Fibroblast of skin of right quadriceps (primary cell): ENCODE measurements at places on chromosomes 3 and 15.

- no peak for DNase-seq
Measured at GRCh38 chr3:191912616-191913204, 451.7 kb downstream of the PYDC2 start.

DNA sequence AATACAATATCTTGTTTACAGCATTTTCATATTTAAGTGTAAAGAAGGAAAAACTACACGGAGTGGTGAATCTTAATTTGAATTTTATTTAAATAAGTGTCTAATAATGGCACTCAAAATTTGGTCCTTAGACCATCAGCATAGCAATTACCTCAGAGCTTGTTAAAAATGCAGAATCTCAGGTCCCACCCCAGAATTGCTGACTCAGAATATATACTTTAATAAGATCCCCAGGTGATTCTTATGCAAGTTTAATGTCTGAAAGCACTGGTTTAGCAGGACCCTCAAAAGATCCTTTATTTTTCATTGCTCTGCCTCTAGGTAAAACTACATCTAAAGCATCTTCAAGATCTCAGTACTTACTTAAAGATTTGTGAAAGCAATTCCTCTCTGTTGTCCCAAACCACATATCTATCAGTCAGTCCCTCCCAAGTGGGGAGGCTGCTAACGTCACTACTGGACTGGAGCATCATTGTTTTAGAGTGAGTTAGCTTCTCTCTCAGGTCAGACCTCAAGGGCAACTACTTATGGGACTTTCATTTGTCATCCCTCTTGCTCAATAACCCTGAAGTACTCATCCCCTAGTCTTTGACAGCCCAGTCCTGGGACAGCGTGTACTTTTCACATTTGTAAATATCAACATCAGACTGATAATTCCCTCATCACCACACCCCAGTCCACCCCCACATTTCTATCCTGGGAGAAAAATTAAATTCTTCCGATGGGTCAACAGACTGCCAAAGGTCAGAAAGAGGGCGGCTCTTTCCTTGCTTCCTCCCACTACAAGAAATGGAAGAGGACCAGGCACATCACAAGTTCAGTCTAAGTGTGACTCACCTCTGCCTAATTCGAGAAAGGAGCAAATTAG, 76.7 kb downstream of the CBLB start:
- peak; percentile 90 for DNase-seq

DNA sequence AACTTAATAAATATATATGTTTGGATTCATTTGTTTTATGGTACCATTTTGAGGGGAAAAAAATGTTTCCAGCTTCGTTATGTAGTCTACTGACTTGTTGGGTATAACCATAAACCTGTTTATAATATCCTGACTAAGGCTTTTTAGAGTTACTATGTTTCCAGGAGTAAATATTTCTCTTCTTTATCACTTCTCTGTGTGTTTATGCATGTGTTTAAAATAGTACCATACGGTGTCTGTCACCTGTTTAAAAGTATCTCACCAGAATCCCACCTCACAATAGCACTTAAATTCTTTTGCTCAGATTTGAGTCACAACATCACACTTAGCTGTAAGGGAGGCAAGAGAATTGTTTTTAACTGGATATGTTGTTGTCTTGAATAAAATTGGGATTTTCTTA, 15.1 kb downstream of the LACTB start:
- no peak for DNase-seq

DNA sequence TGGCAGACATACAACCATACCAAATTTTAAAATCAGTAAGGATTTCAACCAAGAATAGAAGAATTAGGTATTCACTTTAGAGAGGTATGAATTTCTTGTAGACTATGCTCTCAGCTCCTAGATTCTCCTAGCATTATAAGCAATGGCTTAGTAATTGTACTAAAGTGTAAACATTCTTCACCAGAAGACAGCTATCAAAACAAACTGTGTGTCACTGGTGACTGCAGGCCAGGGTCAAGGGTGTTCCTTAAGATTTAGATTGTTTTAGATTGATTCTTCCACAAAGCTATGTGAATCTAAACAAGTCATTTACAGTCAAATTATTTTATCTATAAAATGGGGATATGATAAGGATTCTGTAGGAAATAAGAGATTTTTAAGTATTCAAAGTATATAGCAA, 23.1 kb upstream of the GP5 start:
- peak; percentile 17 for DNase-seq

DNA sequence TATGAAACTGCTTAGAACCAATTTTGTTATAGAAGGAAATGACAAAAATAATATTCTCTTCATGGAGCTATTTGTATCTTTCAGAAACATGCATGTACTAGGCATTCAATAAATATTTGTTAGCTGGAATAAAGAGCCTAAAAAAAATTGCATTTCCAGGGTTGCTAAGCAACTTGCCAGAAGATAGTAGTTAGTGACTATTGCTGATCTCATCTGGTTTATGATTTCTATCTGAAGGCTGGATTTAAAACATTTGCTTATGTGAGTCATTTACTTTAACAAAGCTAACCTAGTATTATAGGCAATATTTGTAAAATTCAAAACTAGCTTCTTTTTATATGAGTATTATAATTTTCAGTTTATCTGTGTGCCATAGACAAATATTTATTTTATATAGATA, 78.3 kb downstream of the NAALADL2 start:
- DNase-seq, result peak; percentile 76

- no peak for DNase-seq
Measured at GRCh38 chr3:28386049-28386448, 37.4 kb upstream of the AZI2 start.

GRCh38 chr15:27017168-27017809, 46.3 kb downstream of the GABRG3 start:
- peak; percentile 74 for DNase-seq

DNA sequence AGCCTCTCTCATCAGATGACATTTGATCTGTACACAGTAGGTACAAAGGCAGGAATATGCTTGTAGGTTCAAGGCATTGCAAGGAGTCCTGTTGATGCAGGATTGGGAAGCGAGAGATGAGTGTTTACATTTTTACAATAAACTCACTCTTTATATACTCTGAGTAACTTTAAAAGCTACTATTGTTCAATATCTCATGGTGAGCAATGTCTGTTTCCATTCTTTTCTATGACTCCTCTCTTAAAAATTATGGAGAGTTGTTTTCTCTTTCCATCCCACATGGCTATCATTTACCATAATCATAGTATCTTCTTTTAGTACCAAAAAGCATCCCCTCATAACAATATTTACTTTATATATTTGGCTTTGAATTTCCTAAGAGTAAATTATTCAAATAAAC, 314.0 kb upstream of the CDIN1 start:
- DNase-seq, result no peak

GRCh38 chr15:76163457-76164295, 103.9 kb downstream of the TMEM266 start:
- DNase-seq, result peak; percentile 25

- no peak for DNase-seq
Measured at GRCh38 chr3:71548705-71549384, 34.7 kb downstream of the FOXP1 start.

GRCh38 chr3:10563396-10563795, 58.0 kb upstream of the ATP2B2 start:
- no peak for DNase-seq

- peak; percentile 19 for DNase-seq
Measured at GRCh38 chr3:25831578-25831977, 41.7 kb downstream of the OXSM start.

GRCh38 chr15:101489599-101490407, at the start of gene PCSK6:
Gene PCSK6, minus strand, starts transcription at chr15:101489707. Its CDS starts 37 bp downstream, at chr15:101489670.
- peak; percentile 13 for DNase-seq

DNA sequence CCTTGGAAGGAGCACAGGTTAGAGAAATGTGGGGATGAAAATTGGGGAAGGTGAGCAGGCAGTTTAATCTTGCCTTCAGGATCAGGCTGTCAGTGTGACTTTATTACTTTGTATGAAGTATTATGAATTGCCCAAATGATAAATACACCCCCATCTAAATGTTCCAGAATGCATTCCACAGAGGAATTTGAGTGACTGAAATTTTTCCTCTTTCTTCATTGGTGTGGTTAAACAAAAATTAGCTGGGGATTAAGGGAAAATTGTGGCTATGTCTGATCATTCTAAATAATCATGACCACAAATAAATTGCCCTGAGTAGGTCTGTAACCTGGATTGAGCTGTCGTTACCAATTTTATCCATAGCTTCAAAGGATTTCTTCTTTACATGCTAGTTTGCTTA, 33.5 kb downstream of the FAM98B start:
- peak; percentile 34 for DNase-seq

GRCh38 chr3:25843332-25843731, 53.4 kb downstream of the OXSM start:
- DNase-seq, result no peak

- DNase-seq, result peak; percentile 13
Measured at GRCh38 chr3:126971891-126972351, 11.0 kb upstream of the PLXNA1 start.

- no peak for DNase-seq
Measured at GRCh38 chr15:61307474-61307873, 78.4 kb upstream of the RORA start.

DNA sequence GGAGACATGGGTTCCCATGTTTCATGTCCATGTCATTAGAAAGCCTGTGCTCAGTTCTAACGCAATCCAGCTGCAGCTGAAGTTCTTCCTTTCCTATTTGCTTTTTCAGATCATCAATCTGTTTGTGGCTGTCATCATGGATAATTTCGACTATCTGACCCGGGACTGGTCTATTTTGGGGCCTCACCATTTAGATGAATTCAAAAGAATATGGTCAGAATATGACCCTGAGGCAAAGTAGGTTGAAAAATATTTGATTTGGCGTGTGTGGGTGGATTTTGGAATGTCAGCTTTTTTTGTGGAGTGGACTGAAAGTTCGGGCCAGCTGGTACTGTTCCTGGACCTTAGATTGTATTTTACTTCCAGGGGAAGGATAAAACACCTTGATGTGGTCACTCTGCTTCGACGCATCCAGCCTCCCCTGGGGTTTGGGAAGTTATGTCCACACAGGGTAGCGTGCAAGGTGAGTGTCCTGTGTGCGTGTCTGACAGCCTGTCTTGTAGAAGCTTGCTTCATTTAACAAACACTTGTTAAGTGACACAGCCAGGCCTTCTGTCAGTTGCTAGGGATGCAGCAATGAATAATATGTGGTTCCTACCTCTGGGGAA, 69.6 kb downstream of the CHDH start:
- DNase-seq, result peak; percentile 58

DNA sequence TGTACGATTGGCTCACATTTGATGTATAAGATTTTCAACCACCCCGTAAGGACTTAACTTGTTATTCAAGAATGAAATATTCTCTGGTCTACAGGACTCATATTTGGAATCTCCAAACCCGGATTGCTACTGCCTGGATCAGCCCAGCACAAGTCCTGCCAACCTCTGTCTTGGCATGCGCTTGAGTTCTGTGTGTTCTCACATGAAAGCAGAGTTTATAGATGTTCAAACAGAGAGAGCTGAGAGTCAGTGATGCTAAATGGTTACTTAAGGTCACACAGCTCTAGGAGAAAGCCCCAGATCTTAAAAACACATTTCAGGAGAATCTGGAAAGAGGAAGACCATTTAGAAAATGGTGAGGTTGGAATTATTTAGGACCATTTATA, 268.0 kb upstream of the TBL1XR1 start:
- DNase-seq, result no peak

- no peak for DNase-seq
Measured at GRCh38 chr3:147392625-147392946, 13.8 kb downstream of the ZIC4 start.

DNA sequence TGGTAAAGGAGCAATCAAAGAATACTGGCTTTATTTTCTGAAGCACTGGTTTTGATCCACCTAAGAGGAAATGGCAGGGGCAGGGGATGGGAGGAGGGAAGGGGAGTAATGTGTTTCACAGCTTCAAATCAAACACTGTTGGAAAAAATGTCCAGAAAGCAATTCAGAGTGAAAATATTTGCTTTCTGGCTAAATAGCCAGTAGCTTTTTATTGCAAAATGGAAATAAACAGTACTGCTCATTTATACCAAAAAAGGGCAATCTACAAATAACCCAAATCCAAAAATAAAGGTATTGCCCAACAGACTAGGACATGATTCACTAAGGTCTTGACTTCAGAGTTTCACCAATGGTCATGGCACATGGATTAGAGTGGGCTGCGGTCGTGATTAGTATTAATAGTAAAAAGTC, 279.3 kb upstream of the THBS1 start:
- DNase-seq, result peak; percentile 86

DNA sequence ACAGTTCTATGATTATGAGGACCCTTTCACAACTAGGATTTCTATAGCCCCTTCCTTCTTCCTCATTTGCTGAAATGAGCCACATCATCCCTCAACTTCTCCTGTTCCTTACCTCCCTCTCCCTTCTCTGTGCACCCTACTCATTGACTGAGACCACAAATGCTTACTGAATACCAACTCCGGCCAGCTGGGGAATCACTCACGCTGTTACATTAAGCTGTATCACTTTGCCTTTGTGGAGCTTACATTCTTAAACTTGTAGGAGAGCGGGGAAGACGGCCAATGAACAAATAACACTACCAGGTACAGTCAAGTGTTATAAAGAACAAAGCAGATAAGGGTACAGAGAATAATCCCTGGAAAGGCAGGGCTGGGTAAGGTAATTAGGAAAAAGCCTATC, 5.7 kb downstream of the SUCLG2 start:
- DNase-seq, result peak; percentile 40

DNA sequence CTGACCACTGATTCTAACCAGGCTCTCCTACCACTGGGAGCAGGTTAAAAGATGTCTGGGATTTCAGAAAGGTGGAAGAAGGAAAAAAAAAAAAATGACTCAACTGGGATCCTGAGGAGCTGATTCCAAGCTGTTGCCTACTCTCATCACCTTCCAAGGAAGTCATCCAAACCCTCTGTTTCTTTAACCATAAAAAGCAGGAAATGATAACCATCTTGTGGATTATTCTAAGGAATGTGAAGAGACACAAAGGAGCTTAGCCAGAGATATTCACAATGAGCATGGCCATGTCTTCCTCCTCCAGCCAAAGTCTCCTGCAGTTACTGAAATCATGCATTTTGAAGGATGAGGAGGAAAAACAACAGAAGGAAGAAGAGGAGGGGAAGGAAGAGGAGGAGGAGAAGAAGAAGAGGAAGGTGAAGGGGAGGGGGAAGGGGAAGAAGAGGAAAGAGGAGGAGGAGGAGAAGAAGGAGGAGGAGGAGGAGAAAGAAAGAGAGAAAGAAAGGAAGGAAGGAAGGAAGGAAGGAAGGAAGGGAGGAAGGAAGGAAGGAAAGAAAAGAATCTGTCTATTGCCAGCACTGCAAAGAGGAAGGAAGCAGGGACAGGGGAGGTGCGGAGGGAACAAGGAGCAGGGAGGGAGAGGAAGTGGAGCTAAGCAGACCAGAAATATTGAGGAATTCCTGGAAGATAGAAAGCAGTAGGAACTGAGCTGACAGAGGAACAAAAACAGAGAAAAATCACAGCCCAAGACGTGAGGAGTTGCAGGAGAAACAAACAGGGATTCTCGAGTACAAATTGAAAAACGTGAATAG, 229.2 kb downstream of the UACA start:
- peak; percentile 75 for DNase-seq
